ENCODE measurements at places on chromosomes 16 and 17.

- no peak for DNase-seq
Observed at GRCh38 chr17:49249292-49249794, 18.8 kb upstream of the PHOSPHO1 start.

- no peak for DNase-seq
Observed at GRCh38 chr17:67046398-67046797, 2.0 kb downstream of the CACNG1 start.

GRCh38 chr16:14133907-14134306 lies 62.8 kb downstream of the MRTFB start:
- DNase-seq: no peak

DNA sequence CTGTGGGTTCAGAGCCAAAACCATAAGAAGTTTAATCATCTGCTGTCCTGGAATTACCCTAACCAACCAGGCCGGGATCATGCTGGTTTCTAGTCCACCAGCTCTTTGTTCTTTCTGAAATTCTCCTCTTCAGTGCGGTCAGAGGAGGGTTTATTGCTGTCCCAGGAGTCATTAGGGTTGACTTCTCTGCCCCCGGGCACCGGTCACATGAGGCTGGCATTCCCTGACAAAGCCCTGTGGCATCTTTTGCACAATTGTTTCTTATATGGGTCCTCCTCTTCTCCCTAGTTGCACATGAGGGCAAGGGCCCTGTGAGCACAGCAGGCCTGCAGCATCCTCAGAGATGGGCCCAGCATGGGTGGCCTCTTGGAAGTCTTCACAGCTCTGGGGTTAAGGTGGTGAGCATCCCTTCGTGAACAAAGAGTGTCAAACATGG lies 243.9 kb downstream of the IRF8 start:
- no peak for DNase-seq

- DNase-seq: peak; percentile 3
Observed at GRCh38 chr16:77169650-77170236, 21.2 kb upstream of the MON1B start.

DNA sequence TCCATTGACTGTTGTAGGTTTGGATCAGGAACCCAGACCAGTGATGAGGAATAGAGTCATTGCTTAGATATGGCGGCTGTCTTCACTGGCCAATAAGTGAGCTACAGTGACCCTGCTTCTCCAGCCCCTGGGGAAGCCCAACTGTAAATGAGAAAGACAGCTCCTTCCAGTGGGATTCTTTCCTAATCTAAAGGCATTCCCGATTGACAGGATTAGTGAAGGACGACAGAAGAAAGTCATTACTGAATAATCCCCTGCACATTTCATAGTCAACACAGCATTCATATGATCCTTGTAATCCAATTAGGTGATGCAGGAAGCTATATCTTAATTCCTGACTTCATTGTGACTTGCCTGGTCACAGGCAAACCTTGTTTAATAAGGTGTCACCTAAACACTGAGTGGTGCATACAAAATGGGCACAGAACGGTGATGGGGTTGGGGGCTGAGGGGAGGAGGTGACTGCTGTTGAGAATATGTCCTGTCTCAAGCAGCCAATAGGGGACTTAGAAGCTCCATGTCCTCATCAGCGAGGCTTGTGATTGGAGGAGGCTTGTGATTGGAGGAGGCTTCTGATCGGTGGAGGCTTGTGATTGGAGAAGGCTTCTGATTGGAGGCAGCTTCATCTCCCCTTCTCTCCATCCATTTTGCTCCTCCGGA lies 242.6 kb downstream of the XYLT1 start:
- no peak for DNase-seq

GRCh38 chr16:72228014-72228413 lies 56.1 kb upstream of the PMFBP1 start:
- no peak for DNase-seq

DNA sequence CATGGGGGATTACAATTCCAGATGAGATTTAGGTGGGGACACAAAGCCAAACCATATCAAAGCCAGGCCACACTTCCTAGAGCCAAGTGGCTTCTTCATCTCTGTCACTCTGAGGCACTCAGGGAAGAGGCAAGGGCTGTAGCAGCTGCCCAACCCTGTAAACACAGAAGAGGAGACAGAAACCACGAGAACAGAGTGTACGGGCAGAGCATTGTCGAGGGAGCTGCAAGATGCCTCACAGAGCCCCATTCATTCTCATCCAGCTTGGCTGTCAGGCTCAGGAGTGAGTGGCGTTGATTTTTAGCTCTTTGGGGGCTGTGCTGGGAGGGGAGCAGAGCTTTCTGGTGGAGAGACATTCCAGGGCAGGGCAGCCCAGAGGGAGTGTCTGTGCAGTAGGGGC lies 117.2 kb upstream of the SALL1 start:
- DNase-seq: no peak

DNA sequence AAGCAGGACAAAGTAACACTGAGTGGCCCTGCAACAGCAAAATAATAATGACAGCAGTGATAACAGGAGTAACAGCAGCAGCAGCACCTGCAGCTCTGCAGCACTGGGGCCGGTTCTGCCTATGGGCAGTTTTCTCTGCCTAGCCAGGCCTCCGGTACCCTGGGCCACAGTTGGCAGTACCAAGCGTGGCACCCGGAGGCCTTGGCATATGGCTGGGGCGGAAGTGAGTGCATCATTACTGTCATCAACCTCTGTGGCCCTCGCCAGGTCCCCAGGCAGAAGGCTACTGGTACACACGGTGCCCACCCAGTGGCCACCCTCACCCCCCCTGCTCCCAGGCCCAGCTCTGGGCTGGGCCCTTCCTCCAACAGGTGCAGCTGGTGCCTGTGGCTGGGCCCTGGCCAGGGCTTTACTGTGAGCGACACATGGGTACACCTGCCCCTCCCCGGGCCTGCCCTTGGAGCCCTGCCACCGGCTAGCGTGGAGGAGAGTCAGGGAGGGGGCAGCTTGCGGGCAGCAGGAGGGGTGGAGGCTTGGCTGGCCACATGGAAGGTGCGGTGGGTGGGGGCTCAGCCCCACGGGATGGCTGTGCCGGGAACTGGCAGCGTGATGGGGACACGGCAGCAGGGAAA lies 3.0 kb downstream of the KCNJ12 start:
- peak; percentile 84 for DNase-seq

GRCh38 chr17:62648251-62648955 lies 20.9 kb downstream of the MRC2 start:
- DNase-seq: no peak

DNA sequence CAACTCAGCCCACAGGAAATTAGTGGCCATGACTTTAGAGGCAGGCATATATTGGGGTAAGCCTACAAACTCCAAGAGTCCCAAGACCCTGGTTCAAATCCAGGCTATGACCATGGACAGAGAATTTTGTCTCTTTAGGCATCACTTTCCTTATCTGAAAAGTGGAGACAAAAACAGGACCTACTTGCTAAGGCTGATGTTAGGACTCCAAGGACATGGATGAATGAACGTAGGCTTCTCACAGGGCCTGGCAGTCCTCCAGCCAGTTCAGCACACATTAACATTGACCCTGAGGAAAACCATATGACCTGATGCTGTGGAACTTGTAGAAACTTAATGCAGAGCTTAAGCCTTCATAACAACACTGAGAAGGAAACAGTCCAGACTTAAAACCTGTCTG lies 1.4 kb downstream of the FKBP10 start:
- DNase-seq: no peak

GRCh38 chr16:81817296-81817695 lies 38.2 kb downstream of the PLCG2 start:
- no peak for DNase-seq

- no peak for DNase-seq
Observed at GRCh38 chr16:19846436-19846835, 38.2 kb downstream of the GPRC5B start.

DNA sequence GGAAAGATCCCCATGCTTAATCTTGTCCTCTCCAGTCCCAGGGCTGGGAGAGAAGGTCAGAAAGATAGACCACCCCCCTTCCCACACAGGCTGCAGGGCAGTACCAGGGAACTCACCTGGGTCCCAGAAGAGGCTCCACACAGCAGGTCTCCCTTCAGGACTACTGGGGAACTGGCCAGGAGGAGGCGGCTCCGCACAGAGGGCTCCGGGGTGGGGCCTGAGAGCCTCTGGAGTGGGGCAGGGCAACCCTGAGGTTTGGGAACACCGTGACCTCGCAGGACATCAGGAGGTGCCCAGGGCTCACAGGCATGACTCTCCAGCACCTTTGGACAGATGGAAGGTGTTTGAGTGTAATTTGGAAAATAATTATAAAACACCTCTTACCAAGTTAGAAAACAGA lies 11.0 kb downstream of the ABCA3 start:
- DNase-seq: no peak

DNA sequence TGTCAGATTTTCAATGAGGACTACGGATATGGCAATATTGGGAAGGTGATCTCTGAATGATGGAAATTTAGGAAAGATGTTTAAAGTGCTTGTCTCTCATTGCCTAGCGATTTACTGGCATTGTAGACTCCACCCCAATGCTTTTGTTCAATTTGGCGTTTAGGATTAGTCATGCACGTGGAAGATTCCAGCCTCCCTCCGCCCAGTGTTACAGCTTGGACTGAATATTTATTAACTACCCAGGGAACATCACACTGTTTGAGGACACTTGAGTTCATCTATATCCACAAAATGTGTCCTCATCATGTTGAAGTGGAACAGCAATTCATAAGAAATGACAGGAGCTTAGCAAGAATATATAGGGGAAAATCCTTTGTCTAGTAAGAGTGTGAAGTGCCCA lies 738.8 kb upstream of the RBFOX1 start:
- DNase-seq: no peak

DNA sequence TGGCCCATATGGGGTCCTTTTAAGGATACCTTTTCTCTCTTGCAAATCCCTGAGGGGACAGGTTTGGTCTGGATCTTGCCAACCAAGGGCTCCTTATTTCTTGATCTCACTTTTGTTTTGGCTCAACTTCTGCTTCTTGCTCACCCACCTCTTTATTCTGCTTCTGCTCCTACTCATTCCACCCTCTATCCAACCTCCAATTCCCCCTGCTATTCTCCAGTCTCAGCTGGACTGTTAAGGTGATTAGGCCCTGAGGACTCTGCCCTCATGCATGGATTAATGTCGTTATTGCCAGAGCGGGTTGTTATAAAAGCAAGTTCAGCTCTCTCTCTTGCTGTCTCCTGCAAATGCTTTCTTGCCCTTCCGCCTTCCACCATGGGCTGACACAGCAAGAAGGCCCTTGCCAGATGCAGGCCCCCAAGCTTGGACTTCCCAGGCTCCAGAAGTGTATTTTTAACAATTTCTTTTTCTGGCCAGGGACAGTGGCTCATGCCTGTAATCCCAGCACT lies 29.8 kb downstream of the LAT start:
- DNase-seq: no peak

DNA sequence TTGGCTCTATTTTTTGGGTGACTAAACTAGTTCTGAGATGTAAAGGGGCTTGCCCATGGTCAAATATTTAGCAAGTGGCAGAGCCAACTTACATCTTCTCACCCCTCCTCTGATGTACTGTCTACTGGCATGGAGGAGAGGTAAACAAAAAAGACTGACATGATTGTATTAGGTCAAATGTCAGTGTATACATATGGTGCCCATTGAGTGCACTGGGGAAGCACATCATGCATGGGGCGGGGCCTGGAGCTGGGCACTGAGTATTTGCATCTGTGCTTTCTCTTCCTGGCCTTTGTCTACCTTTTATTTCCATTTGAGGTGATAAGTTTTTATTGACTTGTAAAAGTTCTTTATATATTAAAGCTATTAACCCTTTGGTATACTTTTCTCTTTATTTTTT lies 22.3 kb upstream of the POLR3E start:
- DNase-seq: no peak

- no peak for DNase-seq
Observed at GRCh38 chr16:47490471-47490870, 29.3 kb downstream of the PHKB start.

- no peak for DNase-seq
Observed at GRCh38 chr16:88071908-88072307, 120.7 kb downstream of the BANP start.

DNA sequence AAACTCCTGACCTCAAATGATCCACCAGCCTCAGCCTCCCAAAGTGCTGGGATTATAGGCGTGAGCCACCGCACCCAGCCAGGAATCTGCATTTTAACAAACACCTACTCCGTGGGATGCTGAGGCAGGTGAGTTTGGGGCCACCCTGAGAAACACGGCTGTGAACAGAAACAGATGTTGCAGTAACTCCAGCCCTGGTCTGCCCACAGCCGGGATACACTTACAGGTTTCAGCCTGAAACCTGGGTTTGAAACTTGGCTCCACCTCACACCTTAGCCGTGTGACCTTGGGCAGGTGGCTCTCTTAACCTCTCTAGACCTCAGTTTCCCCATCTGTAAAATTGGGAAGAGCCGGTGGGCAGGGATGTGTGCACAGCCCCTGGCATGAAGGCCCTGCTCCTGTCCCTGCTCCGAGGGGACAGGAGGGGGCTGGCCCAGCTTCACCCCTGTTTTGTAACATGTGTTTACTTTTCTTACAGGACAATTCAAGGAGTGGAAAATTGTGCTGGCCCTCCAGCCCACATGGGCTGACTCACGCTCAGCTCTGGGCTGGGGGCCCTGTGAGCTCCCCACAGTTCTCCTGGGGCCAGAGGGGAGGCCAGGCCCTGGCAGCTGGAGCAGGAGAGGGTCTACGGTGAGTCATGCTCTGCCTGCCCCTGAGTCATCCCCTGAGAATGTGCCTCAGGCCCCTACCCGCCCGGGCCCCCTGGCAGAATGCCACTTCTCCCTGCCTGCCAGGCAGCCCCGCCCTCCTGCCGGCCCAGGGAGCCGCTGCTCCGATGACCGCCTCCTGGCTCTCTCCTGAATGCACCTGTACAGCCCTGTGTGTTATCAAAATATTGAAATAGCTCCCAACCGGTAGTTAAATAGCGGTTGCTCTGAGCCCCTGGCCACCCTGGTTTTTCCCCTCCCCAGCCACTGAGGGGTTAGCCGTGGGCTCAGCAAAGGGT lies 7.7 kb upstream of the PPL start:
- peak; percentile 73 for DNase-seq

- DNase-seq: no peak
Observed at GRCh38 chr17:7249214-7249613, 2.3 kb downstream of the CTDNEP1 start.

- no peak for DNase-seq
Observed at GRCh38 chr17:49204516-49204915, 5.9 kb downstream of the GNGT2 start.

- DNase-seq: no peak
Observed at GRCh38 chr16:84606081-84606875, 11.6 kb downstream of the COTL1 start.

- no peak for DNase-seq
Observed at GRCh38 chr17:41082626-41083025, 1.3 kb upstream of the KRTAP4-7 start.

DNA sequence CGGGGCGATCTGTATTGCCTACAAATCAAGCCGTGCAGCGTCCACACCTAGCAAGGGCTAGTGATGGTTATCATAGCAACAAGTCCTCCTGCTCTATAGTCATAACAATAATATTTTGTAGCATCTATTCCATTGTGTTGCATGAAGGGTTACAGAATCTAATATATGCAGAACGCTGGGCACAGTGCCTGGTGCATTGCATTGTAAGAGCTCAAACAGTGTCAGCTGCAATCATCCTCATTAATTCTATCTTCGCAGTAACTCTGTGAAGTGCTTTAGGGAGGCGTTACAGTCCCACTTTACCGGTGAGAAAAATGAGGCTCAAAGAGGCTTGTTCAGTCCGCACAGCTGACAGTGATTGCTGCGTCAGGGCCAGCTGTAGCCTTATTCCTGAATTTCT lies 149.4 kb downstream of the RBFOX1 start:
- no peak for DNase-seq

All from NCI-H1105 treated with DMSO at 0.1 percent for 48 hours (cell line).